ENCODE measurements at places on chromosomes 3 and 15.

GRCh38 chr3:14730703-14731382 is 55.9 kb downstream of the C3orf20 start:
- no peaks in the 10 kb centered on the region for H3K4me1 ChIP-seq
- H3K27me3 ChIP-seq = no peaks in the 10 kb centered on the region
- H3K36me3 ChIP-seq = no peaks in the 10 kb centered on the region
- no peak overlapping the region for H3K27ac ChIP-seq
- no peak for DNase-seq

DNA sequence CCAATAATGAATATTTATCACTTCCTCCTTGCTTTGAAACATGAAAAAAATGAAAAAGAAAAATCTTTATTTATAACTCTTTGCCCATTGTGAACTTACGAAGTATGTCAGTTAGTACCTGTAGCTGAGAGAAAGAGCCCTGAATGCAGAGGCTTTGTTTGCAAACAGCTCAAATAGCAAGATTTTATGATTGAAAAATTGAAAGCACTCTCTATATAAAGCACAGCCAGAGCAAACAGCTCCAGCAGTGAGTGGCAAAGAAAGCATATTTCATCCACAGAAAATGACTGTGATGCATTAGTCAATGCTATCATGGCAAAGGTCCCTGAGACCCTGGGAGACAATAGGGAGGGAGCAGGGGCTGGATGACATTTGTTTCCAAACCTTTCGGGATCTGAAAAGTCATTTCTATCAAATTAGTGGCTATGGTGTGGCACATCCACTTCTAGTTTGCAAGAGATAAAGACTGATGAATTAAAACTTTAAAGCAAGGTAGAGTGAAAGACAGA is 576.1 kb downstream of the OTOL1 start:
- H3K4me1 ChIP-seq = no peaks in the 10 kb centered on the region
- DNase-seq = no peak
- no peak overlapping the region for H3K4me3 ChIP-seq
- no peaks in the 10 kb centered on the region for H3K27me3 ChIP-seq

- 0 out of 2 replicates have a peak, but pooled peaks cover 1% of the 10 kb centered on the region for H3K4me1 ChIP-seq
- H3K27ac ChIP-seq = no peak overlapping the region
- no peak for DNase-seq
- H3K27me3 ChIP-seq = no peaks in the 10 kb centered on the region
- H3K36me3 ChIP-seq = no peaks in the 10 kb centered on the region
Observed at GRCh38 chr15:26103002-26103404, 239.9 kb upstream of the ATP10A start.

DNA sequence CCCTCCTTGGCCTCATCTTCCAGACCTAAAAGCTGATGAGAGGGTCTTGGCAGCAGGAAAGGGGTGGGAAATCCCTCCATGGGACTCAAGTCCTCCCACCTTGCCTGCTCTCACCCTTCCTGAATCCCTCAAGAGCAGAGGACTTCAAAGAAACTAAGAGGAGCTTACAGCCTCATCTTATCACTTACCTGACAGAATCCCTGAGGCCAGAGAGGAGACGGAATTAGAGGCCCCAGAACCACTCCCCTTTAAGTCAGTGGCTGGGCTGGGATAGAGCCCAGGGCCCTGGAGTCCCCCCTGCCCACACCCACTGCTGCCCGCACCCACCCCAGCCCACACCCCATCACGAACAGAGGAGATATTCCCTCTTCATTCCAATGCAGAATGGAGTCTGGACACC is 15.2 kb downstream of the LOXL1 start:
- H3K27me3 ChIP-seq = no peaks in the 10 kb centered on the region
- H3K27ac ChIP-seq = no peak overlapping the region
- H3K36me3 ChIP-seq = no peaks in the 10 kb centered on the region
- no peak overlapping the region for H3K4me3 ChIP-seq
- 0 out of 2 replicates have a peak, but pooled peaks cover 2% of the 10 kb centered on the region for H3K4me1 ChIP-seq

- no peak for DNase-seq
- H3K27me3 ChIP-seq = no peaks in the 10 kb centered on the region
- no peak overlapping the region for H3K27ac ChIP-seq
- no peak overlapping the region for H3K4me3 ChIP-seq
- no peaks in the 10 kb centered on the region for H3K36me3 ChIP-seq
Observed at GRCh38 chr3:160641665-160642309, 35.2 kb upstream of the ARL14 start.

- H3K27me3 ChIP-seq = no peaks in the 10 kb centered on the region
- no peaks in the 10 kb centered on the region for H3K4me1 ChIP-seq
- DNase-seq = no peak
- H3K4me3 ChIP-seq = no peak overlapping the region
- H3K36me3 ChIP-seq = peaks cover 2% of the 10 kb centered on the region
Observed at GRCh38 chr15:68192804-68193486, 12.2 kb downstream of the CALML4 start.

GRCh38 chr3:12301031-12301430 is 12.2 kb downstream of the PPARG start:
- H3K27ac ChIP-seq = no peak overlapping the region
- no peak for DNase-seq
- H3K27me3 ChIP-seq = no peaks in the 10 kb centered on the region

- H3K4me3 ChIP-seq = no peak overlapping the region
- DNase-seq = no peak
- H3K36me3 ChIP-seq = no peaks in the 10 kb centered on the region
- no peaks in the 10 kb centered on the region for H3K27me3 ChIP-seq
Observed at GRCh38 chr3:63947594-63947993, 35.4 kb upstream of the SCAANT1 start.

DNA sequence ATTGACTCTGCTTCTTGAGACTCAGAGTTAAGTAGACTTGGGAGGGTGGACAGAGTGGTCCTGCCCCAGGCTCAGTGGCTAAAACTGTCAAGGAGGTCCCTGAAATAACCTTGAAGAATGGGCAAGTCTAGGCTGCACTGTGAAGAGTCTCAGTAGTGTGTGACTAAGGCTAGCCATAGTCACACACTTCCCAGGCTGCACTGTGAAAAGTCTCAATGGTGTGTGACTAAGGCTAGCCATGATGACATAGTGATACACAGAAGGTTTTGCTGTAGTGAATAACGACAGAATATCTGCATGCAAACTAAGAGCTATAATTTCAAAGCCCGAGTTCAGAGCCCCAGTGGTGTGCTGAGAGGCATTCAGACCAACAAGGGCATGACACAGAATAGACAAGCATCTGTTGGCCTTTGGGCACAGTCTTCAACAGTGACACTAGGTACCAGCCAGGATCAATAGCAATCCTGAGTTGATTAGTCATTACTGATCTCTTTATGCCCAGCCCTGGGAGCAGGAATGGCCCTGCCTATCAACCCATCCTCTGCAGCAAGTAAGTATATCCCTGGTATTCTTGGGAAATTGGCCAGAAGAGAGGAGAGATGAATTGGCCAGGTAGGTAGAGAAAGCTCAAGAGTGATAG is 72.4 kb upstream of the BBX start:
- H3K4me3 ChIP-seq = no peak overlapping the region
- no peaks in the 10 kb centered on the region for H3K4me1 ChIP-seq
- no peaks in the 10 kb centered on the region for H3K27me3 ChIP-seq
- H3K36me3 ChIP-seq = no peaks in the 10 kb centered on the region
- no peak overlapping the region for H3K27ac ChIP-seq

DNA sequence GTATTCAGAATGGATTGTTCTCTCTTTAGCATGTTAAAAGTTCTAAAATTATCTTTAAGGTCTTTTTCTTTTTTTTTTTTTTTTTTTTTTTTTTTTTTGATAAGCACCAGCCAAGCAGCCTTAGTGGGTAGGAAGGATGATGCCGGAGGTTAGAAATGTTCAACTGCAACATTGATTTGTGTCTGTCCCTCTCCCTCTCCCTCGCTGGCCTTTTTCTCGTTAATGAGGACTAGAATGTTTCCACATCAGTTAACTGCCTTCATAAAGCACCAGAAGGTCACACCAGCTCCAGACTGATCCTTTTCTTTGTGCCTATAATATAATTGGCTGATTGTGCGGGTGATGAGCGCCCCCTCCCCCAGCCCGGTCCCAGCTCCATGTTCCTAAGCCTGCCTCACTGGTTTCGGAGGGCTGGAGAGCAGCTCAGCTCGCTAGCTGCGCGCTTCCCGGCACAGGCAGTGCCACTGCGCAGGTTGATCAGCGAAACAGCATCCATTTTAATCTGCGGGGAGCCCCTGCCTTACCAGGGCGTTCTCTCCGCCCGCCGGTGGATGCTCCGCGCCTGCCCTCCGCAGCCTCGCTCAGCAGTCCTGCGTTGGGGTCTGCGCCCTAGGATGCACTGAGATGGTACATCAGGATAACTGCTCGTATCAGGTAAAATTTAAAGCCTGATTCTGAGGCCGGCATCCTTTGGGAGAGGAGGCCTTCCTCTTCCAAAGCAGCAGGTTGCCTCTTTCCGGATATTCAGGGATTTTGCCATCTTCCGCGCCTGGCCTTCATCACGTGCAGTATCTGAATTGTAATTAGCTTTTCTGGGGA is 148.9 kb upstream of the IL12A start:
- H3K4me1 ChIP-seq = no peaks in the 10 kb centered on the region
- no peaks in the 10 kb centered on the region for H3K27me3 ChIP-seq
- peak; percentile 45 for DNase-seq
- H3K36me3 ChIP-seq = no peaks in the 10 kb centered on the region
- peak within 1 kb of the TSS; percentile 57 for H3K4me3 ChIP-seq
- no peak within 1 kb of the TSS for H3K27ac ChIP-seq

DNA sequence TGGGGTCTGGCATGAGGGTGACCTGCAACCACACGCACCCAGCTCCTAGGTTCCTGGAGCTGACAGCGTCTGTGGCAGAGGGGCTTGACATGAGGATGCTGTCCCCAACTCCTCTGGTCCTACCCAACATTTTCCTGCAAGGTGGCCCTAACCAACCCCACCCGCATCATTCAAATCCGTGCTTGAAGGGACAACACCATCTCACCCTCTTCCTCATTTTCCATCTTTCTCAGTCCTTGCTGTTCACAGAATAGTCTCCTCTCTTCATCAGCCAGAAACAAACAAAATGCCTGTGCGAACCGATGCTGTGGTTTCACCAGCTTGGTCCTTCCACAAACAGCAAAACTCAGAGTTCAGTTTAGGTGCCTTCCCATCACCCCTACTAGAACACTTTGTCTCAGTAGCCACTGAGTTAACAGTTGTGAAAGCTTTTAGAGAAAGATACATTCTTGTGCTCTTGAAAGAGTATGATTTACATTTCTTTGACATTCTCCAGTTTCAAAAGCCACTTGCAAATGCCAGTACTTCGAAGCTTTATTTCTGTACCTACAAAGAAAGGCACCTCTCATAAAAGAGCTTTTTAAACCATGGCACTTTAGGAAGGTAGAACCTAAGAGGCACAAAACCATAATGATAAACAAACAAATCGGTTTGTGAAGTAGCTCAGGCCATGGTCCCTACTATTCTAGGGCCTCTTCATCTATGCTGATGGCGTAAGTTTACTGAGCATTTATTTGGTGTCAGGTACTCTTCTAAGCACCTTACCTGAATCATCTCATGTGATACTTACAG is 360.1 kb downstream of the SHQ1 start:
- H3K4me1 ChIP-seq = peaks cover 12% of the 10 kb centered on the region
- H3K4me3 ChIP-seq = no peak overlapping the region
- H3K36me3 ChIP-seq = no peaks in the 10 kb centered on the region
- H3K27ac ChIP-seq = no peak overlapping the region

DNA sequence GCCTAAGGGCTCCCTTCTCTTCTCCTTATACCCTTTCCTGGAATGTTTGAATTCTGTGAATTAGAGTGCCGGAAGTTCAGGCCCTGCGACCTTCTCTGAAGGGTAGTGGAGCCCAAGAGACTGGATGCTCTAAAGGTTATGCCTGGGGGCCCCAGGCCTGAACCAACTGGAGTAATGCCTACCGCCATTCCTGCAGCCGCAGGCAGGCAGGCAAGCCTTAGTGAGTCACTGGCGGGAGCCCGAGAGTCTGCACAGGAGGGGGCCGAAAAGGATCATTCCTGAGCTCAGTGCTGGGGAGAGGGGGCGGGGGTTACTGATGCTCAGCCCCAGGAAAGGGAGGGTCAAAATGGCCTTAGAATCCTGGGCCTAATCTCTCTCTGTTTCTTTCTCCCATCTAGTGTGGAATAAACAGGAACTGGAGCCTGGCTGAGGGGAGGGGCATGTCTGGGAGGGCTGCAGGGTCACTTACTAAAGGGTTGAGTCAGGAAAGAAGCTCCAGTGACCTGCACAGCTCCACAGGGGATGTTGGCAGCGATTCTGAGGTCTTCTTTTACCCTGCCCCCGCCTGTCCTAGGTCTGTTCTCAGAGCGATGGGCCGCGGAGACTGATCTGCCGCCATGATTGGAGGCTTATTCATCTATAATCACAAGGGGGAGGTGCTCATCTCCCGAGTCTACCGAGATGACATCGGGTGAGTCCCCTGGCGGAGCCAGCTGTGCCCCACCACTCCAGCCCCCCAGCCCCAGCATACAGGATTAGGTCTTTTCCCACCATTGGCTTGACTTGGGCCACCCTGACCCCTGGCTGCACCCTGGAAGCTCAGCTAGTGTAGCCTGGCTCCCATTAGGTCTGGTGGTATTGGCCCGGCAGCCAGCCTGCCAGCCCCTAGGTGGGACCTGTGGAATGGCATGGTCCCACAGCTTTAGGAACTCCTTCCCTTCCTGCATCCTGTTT is 2.0 kb downstream of the AP2M1 start:
- H3K27me3 ChIP-seq = no peaks in the 10 kb centered on the region
- DNase-seq = no peak
- no peak overlapping the region for H3K27ac ChIP-seq
- H3K4me3 ChIP-seq = peak overlapping the region; percentile 10
- H3K36me3 ChIP-seq = peaks cover 31% of the 10 kb centered on the region
- H3K4me1 ChIP-seq = peaks cover 1% of the 10 kb centered on the region

GRCh38 chr3:195766671-195767070 is 45.1 kb downstream of the MUC4 start:
- no peak for DNase-seq
- H3K27ac ChIP-seq = no peak overlapping the region
- H3K36me3 ChIP-seq = no peaks in the 10 kb centered on the region
- no peaks in the 10 kb centered on the region for H3K27me3 ChIP-seq

- DNase-seq = no peak
- H3K27me3 ChIP-seq = no peaks in the 10 kb centered on the region
- H3K36me3 ChIP-seq = peaks cover 7% of the 10 kb centered on the region
- no peak overlapping the region for H3K27ac ChIP-seq
Observed at GRCh38 chr3:31699309-31699953, 166.7 kb downstream of the STT3B start.

GRCh38 chr15:89017370-89018066 is 70.7 kb upstream of the ABHD2 start:
- no peaks in the 10 kb centered on the region for H3K27me3 ChIP-seq
- H3K36me3 ChIP-seq = no peaks in the 10 kb centered on the region
- H3K27ac ChIP-seq = no peak overlapping the region
- peak; percentile 86 for DNase-seq

DNA sequence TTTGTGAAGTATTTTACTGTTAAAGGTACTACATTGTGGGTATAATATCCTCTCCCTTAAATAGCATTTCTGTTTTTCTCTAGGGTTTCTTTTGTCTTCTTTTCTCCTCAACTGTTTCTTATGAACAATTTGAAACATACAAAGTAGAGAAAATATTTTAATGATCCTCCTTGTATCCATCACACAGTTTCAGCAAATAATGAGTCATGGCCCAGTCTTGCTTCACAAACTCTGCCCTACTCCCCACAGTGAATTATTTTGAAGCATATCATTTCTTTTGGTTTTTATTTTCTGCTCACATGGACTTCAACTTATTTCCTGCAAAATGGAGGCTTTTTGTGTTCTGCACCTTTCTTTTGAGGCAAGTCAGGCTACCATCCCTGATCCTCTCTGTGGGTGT is 6.1 kb upstream of the SCAANT1 start:
- no peaks in the 10 kb centered on the region for H3K4me1 ChIP-seq
- no peaks in the 10 kb centered on the region for H3K36me3 ChIP-seq
- no peak overlapping the region for H3K27ac ChIP-seq
- H3K4me3 ChIP-seq = no peak overlapping the region
- DNase-seq = no peak
